ENCODE measurements at places on chromosomes 5 and 9.

DNA sequence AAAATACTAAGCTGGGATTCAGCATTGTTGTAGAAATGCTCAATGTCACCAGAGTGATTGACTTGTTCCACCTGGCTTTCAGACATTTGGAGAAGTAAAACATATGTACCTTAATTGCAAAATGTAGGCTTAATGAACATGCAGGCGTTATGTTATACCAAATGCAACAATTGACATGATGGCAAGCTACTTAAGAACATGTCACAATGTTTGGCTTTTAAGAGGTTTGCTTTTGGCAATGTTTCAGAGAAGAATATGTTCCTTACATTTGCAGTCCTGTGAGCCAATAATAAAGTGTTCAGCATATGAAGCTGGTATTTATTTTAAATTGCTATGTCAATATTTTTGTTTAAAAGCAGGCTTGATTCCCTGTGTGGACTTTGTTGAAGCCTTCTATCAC lies 111.7 kb upstream of the NUDT12 start:
- H3K27me3 ChIP-seq = no peaks in the 10 kb centered on the region
- no peak overlapping the region for H3K4me3 ChIP-seq
- H3K27ac ChIP-seq = no peak overlapping the region
- no peaks in the 10 kb centered on the region for H3K4me1 ChIP-seq

- no peak overlapping the region for H3K27ac ChIP-seq
- H3K36me3 ChIP-seq = no peaks in the 10 kb centered on the region
- no peak for DNase-seq
- H3K4me3 ChIP-seq = no peak overlapping the region
- no peaks in the 10 kb centered on the region for H3K27me3 ChIP-seq
- H3K4me1 ChIP-seq = no peaks in the 10 kb centered on the region
These were observed 121.8 kb downstream of the MCTP1 start for GRCh38 chr5:95163079-95163478.

GRCh38 chr5:135264451-135265440 lies 134.3 kb downstream of the MACROH2A1 start:
- H3K27me3 ChIP-seq = peaks cover 7% of the 10 kb centered on the region
- H3K36me3 ChIP-seq = no peaks in the 10 kb centered on the region
- DNase-seq = no peak
- H3K4me3 ChIP-seq = no peak overlapping the region
- H3K27ac ChIP-seq = no peak overlapping the region

GRCh38 chr9:81824802-81825730 lies 103.2 kb upstream of the SPATA31D4 start:
- H3K36me3 ChIP-seq = peaks cover 1% of the 10 kb centered on the region
- H3K4me1 ChIP-seq = no peaks in the 10 kb centered on the region
- no peaks in the 10 kb centered on the region for H3K27me3 ChIP-seq
- DNase-seq = no peak
- H3K27ac ChIP-seq = no peak overlapping the region

- H3K27me3 ChIP-seq = peaks cover 24% of the 10 kb centered on the region
- peaks cover 8% of the 10 kb centered on the region for H3K4me1 ChIP-seq
- no peaks in the 10 kb centered on the region for H3K36me3 ChIP-seq
- H3K4me3 ChIP-seq = no peak overlapping the region
These were observed 307.7 kb downstream of the ADGRV1 start for GRCh38 chr5:90866333-90866732.

DNA sequence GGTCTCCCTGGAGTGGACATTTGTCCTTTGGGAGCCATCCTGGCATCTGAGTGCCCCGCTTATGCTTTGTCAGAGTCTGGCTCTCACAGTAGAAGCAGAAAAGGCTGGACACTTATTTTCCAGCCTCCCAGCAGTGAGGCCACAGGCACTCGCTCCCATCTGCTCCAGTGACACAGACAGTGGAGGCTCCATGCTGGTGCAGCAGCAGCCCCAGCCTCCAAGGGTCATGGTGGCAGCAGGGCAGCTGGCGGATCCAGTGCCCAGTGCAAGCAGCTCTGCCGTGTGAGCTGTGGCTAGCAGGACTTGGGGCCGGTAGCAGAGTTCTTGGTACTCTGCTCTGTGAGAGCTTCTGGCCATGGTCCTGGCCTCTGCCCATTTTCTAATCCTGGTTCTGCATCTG lies 157.3 kb upstream of the ALDH1B1 start:
- no peak overlapping the region for H3K4me3 ChIP-seq
- H3K36me3 ChIP-seq = no peaks in the 10 kb centered on the region
- H3K27ac ChIP-seq = no peak overlapping the region
- no peak for DNase-seq
- H3K4me1 ChIP-seq = no peaks in the 10 kb centered on the region
- no peaks in the 10 kb centered on the region for H3K27me3 ChIP-seq

DNA sequence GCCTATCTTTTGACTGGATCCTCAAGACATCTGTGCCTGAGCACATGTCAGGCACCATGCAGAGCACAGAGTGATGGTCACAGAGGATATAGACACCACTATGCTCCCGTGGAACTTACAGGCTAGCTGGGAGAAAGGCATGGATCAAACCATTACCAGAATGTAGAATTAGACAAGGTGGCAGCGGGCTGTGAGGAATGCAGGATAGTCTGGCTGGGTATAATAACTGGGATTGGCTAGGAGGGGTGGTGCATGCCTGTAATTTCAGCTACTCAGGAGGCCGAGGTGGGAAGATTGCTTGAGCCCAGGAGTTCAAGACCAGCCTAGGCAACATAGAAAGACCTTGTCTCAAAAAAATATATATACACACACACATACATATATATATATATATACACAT lies 50.3 kb downstream of the ASS1 start:
- peaks cover 8% of the 10 kb centered on the region for H3K36me3 ChIP-seq
- H3K4me1 ChIP-seq = no peaks in the 10 kb centered on the region
- no peak overlapping the region for H3K27ac ChIP-seq

- H3K4me3 ChIP-seq = no peak overlapping the region
- no peaks in the 10 kb centered on the region for H3K36me3 ChIP-seq
- H3K27ac ChIP-seq = no peak overlapping the region
These were observed 241.5 kb upstream of the CDH18 start for GRCh38 chr5:20229303-20230005.

DNA sequence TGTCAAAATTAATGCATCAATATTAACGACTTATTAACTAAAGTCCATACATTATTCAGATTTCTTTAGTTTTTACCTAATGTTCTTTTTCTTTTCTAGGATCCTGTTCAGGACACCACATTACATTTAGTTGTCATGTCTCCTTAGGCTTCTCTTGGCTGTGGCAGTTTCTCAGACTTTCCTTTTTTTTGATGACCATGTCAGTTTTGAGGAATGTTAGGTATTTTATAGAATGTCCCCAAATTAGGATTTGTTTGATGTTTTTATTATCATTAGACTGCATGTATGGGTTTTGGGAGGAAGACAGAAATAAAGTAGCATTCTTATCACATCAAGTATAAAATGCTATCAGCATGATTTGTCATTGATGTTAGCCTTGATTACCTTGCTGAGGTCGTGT lies 32.0 kb downstream of the ZCCHC7 start:
- no peak for DNase-seq
- no peaks in the 10 kb centered on the region for H3K27me3 ChIP-seq
- no peak overlapping the region for H3K4me3 ChIP-seq
- H3K27ac ChIP-seq = peak overlapping the region; percentile 13

DNA sequence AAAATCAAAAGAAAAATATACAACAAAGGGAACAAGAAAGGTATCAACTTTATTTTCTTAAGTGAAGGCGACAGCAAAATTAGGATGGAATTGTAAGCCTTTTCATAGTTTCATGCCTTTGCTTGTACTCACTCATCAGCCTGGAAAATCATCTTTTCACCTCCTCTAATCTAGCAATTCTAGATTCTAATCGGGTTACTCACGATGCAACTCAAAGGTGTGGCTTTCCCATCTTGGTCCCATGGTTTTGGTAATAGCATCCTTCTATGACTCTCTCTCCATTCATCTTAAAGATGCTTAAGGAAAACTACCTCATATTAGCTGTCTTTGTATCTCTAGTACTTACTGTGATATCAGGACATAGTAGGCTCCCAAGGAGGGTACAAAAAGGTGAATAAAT lies 30.5 kb downstream of the DNAH5 start:
- no peak for DNase-seq

DNA sequence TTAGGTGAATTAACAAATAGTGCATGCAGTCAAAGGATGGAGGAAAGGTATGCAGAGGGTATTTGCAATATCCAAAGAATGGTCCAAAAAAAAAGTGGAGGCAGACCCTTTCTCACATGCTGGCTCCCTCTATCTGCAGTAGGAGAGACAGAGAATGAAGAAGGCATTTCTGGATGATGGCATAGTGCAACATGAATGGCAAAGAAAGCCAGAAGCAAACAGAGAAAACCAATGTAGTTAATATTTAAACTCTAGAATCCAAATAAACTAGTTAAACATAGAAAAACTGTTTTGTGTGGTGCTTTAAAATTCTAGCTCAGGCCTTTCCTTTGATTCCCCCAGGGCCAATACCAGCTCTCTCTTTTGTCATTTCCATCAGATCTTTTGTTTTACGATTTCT lies 403.1 kb upstream of the WWC1 start:
- H3K4me3 ChIP-seq = no peak overlapping the region
- no peak for DNase-seq
- H3K27ac ChIP-seq = no peak overlapping the region
- H3K27me3 ChIP-seq = no peaks in the 10 kb centered on the region
- H3K4me1 ChIP-seq = no peaks in the 10 kb centered on the region

DNA sequence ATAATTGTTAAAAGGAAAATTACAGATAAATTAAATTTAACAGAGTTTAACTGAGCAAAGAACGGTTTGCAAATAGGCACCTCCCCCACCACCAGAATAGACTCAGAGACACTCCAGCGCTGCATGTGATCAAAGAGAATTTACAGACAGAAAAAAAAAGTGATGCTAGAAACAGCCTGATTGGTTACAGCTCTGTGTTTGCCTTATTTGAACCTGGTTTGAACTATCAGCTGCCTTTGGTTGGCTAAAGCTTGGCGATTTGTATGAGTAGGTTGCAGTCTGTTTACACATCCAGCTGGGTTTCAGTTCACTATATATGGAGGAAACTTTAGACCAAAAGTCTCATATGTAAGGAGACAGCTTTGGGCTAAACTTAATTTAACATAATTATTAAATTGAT lies 249.1 kb downstream of the ENC1 start:
- peaks cover 6% of the 10 kb centered on the region for H3K27me3 ChIP-seq
- no peak overlapping the region for H3K4me3 ChIP-seq
- H3K4me1 ChIP-seq = peaks cover 18% of the 10 kb centered on the region
- no peaks in the 10 kb centered on the region for H3K36me3 ChIP-seq
- no peak overlapping the region for H3K27ac ChIP-seq

DNA sequence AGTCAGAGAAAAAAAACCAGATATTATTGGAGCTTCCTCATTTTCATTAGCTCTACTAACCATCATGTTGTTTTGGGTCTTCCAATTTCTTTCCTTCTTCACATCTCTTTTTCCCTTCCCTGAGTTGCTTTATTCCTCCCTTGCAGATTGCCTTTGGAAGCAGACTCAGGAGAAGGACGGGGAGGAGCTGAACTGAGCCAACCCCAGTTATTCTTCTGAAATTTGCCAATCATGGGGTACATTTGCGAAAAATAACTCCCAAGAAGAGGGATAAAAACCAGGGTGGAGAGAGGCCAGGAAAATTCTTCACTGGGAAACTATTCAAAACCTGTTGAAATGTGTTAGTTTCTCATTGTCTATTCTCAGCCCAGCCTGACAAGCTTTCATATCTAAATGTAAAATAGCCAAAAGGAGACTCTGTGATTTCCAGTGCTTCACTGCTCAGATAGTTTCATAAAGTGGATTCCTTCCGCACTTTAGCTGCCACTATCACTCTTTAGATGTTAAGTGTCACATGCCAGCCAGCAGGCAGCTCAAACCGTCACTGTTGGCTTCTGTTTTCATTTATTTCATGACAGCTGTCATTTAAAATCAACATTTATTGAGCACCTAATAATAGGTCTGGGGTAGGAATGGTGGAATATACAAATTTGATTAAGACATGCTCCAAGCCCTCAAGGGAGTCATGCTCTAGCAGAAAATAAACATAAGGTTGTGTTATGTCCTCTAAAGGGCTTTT lies 204.5 kb downstream of the SREK1 start:
- no peak overlapping the region for H3K4me3 ChIP-seq
- H3K4me1 ChIP-seq = no peaks in the 10 kb centered on the region
- H3K36me3 ChIP-seq = no peaks in the 10 kb centered on the region
- H3K27ac ChIP-seq = no peak overlapping the region

GRCh38 chr9:97647996-97648395 lies 14.4 kb downstream of the NCBP1 start:
- no peak for DNase-seq
- no peaks in the 10 kb centered on the region for H3K27me3 ChIP-seq
- no peak overlapping the region for H3K4me3 ChIP-seq
- no peak overlapping the region for H3K27ac ChIP-seq

GRCh38 chr5:141597814-141598213 lies 21.0 kb downstream of the DIAPH1 start:
- no peaks in the 10 kb centered on the region for H3K36me3 ChIP-seq
- H3K4me3 ChIP-seq = no peak overlapping the region
- no peaks in the 10 kb centered on the region for H3K27me3 ChIP-seq

DNA sequence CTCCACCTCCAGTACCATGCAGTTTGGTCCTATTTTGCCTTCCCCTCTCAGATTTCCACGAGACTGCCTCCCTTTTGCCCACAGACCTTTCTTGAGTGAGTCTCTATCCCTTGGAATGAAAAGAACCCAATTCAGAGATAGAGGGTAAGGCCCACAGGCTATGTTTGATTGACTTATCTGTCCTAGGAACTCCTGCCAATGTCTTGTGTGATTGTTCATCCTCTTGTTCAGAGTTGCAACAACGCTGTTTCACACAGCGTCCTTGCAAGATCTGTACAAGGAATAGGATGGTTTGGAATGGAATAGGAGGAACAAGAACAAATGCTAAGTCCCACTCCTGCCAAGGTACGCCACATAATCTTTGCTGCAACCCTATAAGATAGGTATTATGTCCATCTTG lies 142.2 kb upstream of the ABCA1 start:
- H3K27me3 ChIP-seq = no peaks in the 10 kb centered on the region
- H3K4me1 ChIP-seq = peaks cover 18% of the 10 kb centered on the region
- H3K36me3 ChIP-seq = no peaks in the 10 kb centered on the region
- DNase-seq = no peak
- no peak overlapping the region for H3K4me3 ChIP-seq

- no peaks in the 10 kb centered on the region for H3K27me3 ChIP-seq
- peaks cover 27% of the 10 kb centered on the region for H3K4me1 ChIP-seq
- peak overlapping the region; percentile 58 for H3K27ac ChIP-seq
- H3K4me3 ChIP-seq = peak overlapping the region; percentile 81
- H3K36me3 ChIP-seq = no peaks in the 10 kb centered on the region
These were observed 108.1 kb upstream of the SPRY4 start for GRCh38 chr5:142432961-142433360.

DNA sequence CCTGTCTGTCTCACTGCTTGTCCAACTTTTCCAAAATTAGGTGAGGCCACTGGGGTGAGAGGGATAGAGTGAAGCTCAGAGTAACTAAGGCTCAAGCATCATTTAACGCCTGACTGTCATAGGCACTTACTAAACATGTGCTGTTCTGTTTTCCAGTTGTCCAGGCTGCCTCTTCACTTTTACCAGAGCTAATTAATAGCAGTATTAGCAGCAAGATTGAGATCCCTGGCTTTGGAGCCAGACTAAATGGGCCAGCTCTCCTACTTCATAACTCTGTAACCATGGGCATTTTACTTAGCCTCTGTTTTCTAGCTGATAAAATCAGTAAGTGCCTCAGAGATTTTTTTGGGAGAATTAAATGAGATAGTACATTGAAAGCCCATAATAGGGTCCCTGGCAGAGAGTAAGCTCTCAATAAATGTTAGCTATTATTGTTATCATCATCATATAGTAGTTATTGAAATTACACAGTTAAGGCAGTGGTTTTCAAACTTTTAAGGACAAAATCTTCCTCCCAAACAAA lies 146.2 kb upstream of the LHFPL2 start:
- H3K36me3 ChIP-seq = no peaks in the 10 kb centered on the region
- H3K4me1 ChIP-seq = peaks cover 12% of the 10 kb centered on the region
- H3K4me3 ChIP-seq = no peak overlapping the region
- H3K27me3 ChIP-seq = no peaks in the 10 kb centered on the region
- H3K27ac ChIP-seq = no peak overlapping the region
